Mucosa of gallbladder (tissue), 1 donor: ENCODE measurements at places on chromosomes 1 and 21.
A peak's percentile ranks its signal among the peaks of the same experiment; 100 is the strongest.

DNA sequence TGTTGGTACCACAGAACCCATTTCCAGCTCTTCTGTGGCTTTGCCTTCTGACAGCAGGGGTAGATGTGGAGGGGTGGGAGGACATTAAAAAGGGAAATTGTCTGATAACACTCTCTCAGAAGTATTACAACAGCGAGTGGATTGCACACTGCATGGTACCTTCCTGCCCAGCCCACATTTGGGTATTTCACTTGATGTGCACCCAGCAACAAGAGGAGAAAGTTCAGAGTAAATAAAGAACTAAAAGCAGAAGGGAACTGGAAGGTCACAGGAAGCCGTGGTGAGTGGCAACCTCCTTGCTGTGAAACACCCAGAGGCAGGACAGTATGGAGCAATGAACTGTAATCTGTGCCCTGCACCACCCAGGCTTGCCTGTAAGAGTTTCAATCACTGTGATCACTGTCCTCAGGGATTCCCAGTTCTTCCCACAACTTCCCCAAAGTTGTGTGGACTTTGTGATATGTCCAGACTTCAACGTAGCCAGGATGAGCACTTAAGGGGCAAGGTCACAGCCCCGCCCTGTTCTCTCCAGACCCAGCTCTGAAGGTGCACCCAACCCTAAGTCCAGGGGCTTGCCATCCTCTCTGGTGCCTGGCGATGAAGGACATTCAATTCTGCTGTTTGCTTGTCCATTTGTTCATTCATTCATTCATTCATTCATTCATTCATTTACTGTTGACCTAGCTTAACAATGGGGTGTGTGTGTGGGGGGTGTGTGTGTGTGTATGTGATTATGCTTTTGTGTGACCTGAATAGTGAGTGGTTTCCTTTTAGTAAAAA, 18.7 kb upstream of the F5 start:
- no peak for DNase-seq

- no peak for DNase-seq
Measured at GRCh38 chr1:19860418-19860817, 21.8 kb upstream of the OTUD3 start.

DNA sequence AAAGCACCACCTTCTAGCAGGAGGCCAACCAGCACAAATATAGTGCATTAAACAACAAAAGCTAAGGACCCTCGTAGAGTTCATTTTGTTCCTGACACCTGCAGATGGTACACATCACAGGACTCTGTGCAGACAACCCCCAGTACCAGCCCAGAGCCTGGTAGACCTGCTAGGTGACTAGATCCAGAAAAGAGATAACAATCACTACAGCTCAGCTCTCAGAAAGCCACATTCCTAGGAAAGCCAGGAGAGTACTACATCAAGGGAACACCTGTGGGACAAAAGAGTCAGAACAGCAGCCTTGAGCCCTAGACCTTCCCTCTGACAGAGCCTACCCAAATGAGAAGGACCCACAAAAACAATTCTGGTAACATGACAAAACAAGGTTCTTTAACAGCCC, 344.7 kb upstream of the PTBP2 start:
- no peak for DNase-seq

- peak; percentile 87 for DNase-seq
Measured at GRCh38 chr1:213987927-213988506, at the start of gene PROX1. Gene PROX1 (plus strand): TSS chr1:213987973. CDS start chr1:213996536, 8,563 bp downstream.

DNA sequence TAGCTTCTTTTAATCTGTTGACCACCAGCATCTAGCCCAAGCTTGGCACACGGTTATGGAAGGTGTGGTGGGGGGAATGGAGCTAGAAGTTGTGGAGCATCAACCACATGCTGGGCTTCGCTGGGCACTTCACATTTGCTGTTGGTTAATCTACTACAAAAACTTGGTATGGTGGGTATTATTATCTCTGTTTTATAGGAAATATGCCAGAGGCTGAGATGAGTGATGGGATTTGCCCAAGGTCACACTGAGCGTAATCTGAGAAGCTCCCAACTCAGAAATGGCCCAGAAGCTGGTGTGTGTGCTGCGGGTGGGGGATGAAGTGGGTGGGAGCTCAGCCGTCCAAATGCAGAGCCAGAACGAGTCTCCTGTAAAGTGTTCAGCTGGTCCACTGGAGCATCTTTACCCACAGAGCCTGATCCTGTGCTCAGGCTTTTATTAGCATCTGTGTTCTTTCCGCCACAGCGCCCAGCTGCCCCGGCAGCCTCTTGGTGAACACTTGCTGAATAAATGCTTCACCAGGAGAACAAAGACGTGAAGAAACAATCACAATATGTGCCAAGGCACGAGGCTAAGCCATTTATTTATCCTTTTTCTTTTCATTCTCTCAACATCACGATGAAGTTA, 98.6 kb upstream of the JUN start:
- no peak for DNase-seq

DNA sequence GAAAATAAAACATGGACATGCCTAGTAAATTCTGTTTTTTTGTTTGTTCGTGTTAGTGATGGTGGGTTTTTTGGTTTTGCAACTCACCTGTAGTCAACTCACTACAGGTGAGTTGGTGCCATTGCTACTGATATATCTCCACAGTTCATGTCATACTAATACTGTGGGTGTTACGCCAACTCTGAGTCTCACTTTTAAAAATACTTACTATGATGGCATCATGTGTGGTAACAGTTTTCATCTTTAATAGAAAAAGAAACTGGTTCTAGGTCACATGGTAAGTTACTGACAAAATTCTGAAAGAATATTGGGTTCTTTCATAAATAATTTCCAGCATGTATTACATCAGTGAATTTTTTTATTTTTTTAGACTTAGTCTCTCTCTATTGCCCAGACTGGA, 38.0 kb downstream of the TSNAX start:
- no peak for DNase-seq

- DNase-seq: peak; percentile 42
Measured at GRCh38 chr1:236868625-236869467, 73.8 kb downstream of the MTR start.

DNA sequence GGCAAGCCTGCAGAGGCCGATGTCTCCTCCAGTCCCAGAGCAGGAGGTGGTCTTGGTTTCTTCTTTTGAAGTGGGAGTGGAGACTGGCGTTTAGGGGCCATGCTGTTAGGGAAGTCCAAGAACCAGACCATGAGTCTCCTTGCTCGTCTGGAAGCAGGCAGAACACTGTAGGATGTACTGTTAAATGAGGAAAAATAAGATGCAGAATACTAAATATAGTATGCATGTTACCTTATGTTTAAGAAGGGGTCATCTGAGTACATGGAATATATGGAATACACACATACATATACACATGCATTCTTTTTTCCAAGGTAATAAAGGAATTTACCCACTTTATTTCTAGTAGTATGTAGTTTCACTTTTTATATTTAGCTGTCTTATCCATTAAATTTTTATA, at the start of gene SETSIP:
Gene SETSIP (minus strand): TSS at position 101 of the 400 bp plus-strand sequence. CDS start 0 bp downstream, at position 101.
- no peak for DNase-seq

DNA sequence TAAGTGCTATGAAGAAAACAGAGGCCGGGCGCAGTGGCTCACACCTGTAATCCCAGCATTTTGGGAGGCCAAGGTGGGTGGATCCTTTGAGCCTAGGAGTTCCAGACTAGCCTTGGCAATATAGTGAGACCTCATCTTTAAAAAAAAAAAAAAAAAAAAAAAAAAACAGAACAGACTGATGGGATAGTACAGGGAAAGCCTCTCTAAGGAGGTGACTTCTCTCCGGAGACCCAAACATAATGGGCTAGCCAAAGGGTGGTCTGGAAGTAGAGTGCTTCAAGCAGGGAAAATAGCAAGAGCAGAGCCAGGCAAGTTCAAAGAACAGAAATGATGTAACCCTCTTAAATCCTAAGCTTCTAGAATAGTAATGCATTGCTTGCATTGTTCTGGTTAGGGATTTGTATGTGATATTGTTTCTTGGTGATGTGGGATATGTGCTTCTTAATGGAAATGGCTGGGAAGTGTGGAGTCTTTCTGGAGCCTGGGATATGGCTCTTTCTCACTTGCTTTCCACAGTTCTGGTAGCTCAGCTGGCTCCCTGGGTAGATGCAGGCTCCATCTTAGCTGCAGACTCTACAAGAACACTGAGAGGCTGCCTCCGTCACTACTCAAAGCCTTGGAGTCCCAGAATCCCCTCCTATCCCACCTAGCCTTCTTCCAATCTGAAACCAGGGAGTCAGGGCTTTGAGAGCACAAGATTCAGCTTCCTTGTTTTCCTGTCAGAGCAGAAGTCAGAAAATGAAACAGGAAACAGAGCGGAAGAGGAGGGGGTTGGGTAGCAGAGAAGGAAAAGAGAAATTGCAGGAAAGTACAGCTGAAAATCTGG, 1.9 kb upstream of the PIGV start:
- no peak for DNase-seq

DNA sequence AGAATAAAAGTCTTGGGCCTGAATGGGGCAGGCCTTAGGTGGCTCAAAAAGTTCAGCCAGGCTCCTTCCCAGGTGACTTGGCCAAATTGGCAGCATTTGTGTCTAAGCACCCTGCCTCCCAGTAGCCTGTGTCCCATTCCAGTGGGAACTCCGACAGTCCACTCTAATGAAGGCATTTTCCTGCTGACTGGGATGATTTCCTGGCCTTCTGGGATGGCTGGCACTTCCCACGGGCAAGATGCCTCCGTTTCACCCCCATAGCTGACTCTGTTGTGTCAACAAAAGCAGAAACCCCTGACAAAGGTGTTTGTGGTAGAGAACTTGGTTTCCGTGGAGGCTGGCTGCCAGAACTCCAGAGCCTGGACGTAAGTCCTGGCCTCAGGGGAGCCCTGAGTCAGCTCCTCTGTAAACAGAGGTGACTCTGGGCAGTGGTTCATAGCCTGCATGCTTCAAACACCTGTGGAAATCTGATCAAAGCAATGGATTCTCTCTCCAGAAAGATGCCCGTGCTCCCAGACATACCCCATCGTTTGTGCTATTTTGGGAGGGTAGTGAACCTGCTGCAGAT, 36.6 kb downstream of the WNT3A start:
- DNase-seq: no peak

DNA sequence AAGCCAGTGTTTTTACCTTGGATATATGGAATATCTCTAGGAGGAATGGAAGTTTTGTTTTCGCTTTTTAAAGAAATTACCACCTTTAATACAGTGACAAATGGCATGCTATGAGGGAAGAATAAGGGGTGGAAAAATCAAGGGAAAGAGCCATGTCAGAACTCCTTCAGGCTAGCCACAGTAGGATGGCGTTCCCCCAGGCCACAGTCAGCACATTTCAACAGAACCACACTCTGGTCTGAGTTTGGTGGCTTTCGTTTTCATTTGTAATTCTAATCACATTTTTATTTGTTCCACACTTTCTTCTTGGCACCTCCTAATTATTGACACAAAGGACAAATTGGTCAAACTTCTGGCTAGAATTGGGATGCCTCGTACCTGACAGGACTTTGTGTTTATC, 60.3 kb upstream of the RCOR3 start:
- DNase-seq: no peak

DNA sequence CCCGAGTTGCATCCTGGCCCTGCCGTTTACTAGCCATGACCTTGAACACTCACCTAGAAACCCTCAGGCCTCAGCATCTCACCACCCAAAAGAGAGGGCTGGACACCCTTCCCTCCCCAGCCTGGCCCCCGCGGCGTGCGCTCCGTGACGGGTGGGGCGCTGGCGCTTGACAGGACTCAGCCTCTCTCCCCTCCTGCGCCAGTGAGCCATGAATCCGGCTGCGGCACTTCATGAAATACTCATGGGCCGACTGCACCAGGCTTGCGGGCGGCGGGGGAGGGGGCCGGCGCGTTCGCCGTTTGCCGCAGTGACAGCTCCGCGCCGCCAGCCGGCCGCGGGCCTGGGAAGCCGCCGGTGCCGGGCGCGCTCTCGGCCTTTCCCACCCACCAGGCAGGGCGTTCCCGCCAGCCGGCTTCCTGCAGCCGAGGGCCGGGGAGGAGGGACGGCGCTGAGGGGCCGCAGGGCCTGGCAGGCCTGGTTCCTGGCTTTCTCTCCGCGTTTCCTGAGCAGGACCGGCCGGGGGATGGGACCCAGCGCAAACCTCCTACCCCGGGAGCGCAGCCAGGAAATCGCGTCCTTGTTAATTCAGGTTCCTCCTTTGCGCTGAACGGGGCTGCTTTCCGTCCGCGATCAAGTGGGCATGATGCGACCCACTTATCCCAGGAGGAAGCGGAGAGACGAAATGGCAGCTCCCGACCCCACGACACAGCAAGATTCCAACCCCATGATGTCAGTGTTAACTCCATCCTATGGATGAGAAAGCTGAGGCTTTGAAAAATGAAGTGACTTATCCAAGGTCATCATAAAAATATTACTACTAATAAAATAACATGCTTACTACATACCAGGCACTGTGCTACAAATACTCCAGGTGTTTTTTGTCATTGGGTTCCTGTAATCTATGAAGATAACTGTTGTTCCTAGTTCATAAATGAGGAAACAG, 9.1 kb upstream of the LUZP1 start:
- DNase-seq: peak; percentile 68

GRCh38 chr1:96370757-96371156, 350.8 kb upstream of the PTBP2 start:
- DNase-seq: no peak

GRCh38 chr1:35058988-35059387, 20.2 kb upstream of the ZMYM1 start:
- DNase-seq: no peak

DNA sequence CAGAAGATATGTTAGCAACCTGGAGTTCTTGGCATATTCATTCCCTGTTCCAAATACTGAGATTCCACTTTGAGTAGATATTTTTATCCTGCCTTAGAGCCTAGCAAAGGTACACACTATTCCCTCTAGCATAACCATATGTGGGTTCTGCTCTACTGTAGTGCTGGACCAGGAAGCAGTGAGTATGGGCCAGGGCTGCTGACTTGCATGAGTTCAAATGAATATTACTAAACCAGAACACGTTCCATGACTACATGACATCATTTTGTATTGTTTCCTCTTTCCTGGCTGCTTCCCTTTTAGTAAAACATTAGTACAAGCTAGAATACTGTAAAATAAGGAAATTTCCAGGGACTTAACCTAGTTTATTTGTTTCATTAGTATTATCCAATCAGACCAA, 41.1 kb downstream of the TNFSF18 start:
- no peak for DNase-seq

GRCh38 chr1:59413327-59413720, 116.4 kb downstream of the FGGY start:
- no peak for DNase-seq

- no peak for DNase-seq
Measured at GRCh38 chr1:64598100-64598571, 128.2 kb downstream of the CACHD1 start.

- no peak for DNase-seq
Measured at GRCh38 chr1:8376358-8376840, 58.5 kb downstream of the SLC45A1 start.

- no peak for DNase-seq
Measured at GRCh38 chr1:41977326-41977725, 58.6 kb upstream of the HIVEP3 start.

DNA sequence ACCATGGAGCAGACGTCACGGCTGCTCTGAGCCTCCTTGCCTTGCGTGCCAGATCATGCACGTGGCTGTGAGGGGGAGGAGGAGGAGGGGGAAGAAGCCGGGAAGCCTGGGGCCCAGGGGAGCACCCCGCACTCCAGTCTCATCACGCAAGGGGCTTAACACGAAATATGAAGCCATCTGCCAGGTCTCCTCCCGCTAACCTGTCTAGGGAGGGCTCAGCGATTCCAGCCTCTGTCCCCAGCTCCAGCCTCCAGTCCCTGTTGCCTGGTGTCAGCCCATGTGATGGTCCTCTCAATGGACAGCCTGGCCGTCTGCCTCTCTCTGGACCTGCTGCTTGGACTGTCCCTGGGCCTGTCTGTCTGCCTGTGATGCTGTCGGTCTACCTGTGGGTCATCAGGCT, 22.5 kb upstream of the C1QA start:
- no peak for DNase-seq

GRCh38 chr1:203479646-203480045, 4.0 kb downstream of the PRELP start:
- DNase-seq: no peak
